ENCODE measurements at places on chromosomes 1 and 21. TPM values are rescaled to one million over a fixed set of nuclear protein-coding genes. Genes with fewer than 3 reads are reported as not detected.

TRIM45 gene
- total RNA-seq = 0.90 TPM

RNF207 gene
- 3.3 TPM for total RNA-seq

SH2D1B gene
- 0.13 TPM for total RNA-seq

TRIM17 gene
- total RNA-seq = not detected

NLRP3 gene
- not detected for total RNA-seq

HCN3 gene
- total RNA-seq = 0.51 TPM

GRIK1 gene
- 0.39 TPM for total RNA-seq

LRRC39 gene
- not detected for total RNA-seq

CHD5 gene
- under 0.01 TPM for total RNA-seq

CYP4X1 gene
- 3.4 TPM for total RNA-seq

RGS1 gene
- not detected for total RNA-seq

DNA sequence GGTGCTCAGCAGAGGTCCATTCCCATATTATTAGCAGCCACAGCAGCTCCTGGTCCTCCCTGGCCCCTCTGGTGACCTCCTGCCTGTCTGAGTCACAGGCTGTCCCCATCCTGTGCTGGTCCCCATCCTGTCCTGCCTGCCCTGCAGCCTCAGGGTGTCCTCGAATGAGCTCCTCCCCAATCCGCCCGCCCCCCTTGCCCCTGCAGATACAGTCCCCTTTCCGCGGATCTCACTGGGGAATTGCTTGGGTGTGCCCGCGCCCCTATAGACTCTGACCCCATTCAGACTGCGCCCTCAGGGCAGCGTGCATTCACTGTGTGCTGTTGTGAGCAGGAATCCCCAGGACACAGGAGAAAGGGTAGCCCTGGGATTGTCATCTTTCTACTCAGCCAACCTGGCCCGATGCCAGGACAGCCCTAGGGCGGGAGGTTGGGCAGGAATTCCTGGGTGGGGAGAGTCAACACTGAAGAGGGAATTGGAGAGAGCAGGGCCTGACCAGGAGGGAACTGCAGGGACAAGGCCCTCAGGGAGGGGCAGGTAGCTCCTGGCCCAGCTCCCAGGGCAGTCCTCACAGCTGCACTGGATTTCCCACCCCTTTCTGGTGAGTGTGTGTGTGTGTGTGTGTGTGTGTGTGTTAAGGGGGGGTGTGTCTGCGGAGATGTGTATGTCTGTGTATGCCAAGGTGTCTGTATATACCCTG, 1.1 kb upstream of the GUCA2A start:
- DNase-seq = no peak

- no peak for DNase-seq
These were observed 48.8 kb upstream of the HMGB4 start for GRCh38 chr1:33815061-33815460.

GRCh38 chr1:116706841-116707240, 39.3 kb upstream of the IGSF3 start:
- DNase-seq = no peak

DNA sequence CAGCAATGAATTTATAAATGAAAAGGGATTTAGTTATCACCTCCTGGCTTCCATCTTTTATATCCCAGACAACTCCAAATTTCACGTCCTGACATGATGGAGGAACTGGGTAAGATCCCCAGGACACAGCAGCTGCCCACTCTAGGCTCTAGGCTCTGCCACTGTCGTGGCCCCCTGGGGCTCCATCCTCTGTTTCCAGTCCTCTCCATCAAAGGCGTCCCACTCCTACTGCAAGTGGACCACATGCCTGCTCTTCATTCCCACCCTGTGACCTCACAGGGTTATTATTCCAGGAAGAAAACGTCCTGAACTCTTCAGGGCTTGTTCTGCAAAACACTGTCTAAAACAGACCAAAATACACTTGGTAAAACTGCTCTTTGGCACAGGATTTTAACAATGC, 11.9 kb downstream of the URB1 start:
- no peak for DNase-seq

DNA sequence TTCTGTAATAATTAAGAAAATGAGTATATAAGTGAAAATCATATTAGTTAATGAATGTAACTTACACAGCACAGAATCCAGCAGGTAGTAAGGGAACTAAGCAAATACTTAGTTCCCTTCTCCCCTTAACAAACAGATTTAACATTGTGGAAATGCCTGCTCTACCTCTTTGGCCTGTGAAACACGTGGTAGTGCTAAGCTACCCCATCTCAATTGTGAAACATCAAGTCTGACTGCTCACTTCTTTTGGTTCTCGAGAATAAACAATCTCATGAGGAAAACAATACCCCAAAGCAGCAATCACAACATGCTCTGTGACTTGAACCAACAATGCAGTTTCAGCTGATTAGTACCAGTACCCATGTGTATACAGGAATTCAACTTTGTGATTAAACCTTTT, 4.7 kb downstream of the MYSM1 start:
- DNase-seq = no peak

DNA sequence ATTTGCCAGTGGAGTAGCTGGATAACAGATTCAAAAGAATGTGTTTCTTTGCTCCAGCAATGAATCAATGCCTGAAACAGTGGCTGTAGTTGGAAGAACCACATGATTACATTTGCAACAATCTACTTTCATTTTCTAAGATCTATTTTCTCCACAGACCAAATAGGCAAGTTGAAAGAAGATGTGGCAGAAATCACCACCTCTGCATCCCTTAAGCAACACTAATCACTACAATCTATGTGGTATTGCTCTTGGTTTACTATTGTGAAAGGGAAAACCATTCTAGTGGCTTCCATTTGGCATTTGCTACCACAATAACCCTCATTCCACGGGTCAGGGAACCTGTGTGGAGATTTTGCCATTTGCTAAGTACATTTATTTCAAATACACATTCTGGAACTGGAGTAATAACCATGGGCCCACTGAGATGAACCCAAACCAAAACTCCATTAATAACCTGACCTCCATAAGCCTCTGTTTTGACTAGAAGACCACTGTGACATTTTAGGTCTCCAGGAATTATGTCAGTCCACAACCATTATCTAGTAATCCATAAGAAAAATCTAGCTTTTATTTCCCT, 66.3 kb downstream of the C1orf185 start:
- DNase-seq = no peak

GRCh38 chr1:226529891-226530290, 18.7 kb upstream of the STUM start:
- no peak for DNase-seq

DNA sequence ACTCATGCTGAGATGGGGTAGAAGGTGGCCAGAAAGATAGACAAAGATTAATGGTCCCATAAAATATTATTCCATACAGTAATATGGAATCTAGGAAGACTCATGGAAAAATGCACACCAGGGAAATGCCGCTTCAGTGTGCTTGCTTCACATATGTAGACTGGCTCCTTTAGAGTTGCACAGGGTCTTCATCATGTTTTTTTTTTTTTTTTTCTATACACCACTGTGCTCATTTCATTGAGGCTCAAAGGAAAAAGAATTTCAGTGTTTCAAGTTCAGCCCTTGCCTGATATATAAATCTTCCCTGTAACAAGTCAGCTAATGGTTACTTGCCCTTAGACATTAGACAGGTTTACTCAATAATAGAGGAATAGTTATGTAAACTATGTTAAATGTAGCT, 33.2 kb downstream of the KCNK2 start:
- no peak for DNase-seq

GRCh38 chr1:173903827-173904531, 13.1 kb downstream of the SERPINC1 start:
- DNase-seq = no peak

GRCh38 chr1:216600730-216601609, 122.3 kb downstream of the ESRRG start:
- DNase-seq = peak; percentile 44

- peak; percentile 6 for DNase-seq
These were observed 133.4 kb downstream of the PLPPR5 start for GRCh38 chr1:98870959-98871903.

DNA sequence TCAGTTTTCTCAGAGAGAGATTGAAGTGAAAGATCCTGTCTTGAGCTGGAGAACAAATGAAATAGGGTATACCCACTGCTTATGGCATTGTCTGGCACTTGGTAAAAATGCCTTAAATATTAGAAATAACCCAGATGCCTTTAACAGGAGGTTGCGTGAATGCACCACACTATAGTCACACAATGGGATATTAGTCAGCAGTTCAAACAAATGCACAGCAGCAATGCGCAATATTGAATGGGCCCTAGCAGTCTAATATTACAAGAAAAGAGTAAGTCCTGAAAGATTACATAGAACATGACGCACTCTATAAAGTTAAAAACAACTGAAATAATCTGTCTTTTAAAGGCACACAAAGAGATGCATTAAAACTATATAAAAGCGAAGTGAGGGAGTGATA, 161.1 kb downstream of the EDEM3 start:
- DNase-seq = no peak

GRCh38 chr1:184051138-184051484, 419 bp upstream of the TSEN15 start:
- DNase-seq = no peak

Measured in dermis microvascular lymphatic vessel endothelial cell (primary cell).